ENCODE measurements at places on chromosomes 4 and X.

- no peak for DNase-seq
These were observed 34.3 kb downstream of the ATP10D start for GRCh38 chr4:47519239-47519883.

- DNase-seq, result no peak
These were observed 23.8 kb downstream of the SSX1 start for GRCh38 chrX:48278958-48279357.

- no peak for DNase-seq
These were observed 90.3 kb upstream of the TMEM150C start for GRCh38 chr4:82652062-82652461.

GRCh38 chr4:112031712-112032328 is 113.4 kb upstream of the FAM241A start:
- DNase-seq, result peak; percentile 76

GRCh38 chrX:7143076-7143475 is 4.4 kb upstream of the STS start:
- DNase-seq, result no peak

- DNase-seq, result no peak
These were observed 229.2 kb downstream of the RBMX2 start for GRCh38 chrX:130631011-130631410.

GRCh38 chr4:8392591-8393190 is 47.8 kb downstream of the ACOX3 start:
- no peak for DNase-seq

DNA sequence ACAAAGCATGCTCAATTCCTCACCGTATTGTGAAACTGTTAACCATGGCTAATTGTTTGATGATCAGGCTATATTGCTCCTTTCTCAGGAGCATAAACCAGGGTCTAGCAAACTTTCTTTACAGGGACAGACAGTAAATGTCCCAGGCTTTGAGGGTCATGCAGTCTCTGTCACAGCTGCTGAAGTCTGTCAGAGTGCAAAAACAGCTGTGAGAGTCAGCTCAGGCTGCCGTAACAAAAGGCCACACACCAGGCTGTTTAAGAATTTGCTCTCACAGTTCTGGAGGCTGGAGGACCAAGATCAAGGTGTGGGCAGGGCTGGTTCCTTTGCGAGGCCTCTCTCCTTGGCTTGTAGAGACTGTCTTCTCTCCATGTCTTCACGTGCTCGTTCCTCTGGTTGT is 75.6 kb downstream of the GPR143 start:
- no peak for DNase-seq

DNA sequence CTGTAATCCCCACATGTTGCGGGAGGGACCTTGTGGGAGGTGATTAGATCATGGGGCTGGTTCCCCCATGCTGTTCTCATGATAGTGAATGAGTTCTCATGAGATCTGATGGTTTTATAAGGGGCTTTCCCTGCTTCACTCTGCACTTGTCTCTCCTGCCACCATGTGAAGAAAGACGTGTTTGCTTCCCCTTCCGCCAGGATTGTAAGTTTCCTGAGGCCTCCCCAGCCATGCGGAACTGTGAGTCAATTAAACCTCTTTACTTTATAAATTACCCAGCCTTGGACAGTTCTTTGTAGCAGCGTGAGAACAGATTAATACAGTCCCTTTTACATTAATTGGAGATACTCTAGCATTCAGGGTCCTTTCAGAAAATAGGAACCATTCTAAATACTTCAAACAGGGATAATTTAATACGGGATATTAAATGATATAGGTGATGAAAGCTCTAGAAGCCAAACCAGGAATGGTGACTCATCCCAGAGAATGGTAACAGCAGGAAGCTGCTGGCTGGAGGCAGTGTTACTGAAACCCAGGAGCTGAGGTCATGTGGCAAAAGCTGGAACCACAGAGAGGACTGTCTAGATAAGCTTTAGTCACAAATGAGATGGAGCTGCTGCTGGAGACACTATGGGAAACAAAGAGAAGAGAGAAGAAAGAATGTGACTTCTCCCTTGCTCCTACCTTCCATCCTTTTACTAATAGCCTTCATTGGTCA is 57.3 kb downstream of the GSTCD start:
- DNase-seq, result no peak

DNA sequence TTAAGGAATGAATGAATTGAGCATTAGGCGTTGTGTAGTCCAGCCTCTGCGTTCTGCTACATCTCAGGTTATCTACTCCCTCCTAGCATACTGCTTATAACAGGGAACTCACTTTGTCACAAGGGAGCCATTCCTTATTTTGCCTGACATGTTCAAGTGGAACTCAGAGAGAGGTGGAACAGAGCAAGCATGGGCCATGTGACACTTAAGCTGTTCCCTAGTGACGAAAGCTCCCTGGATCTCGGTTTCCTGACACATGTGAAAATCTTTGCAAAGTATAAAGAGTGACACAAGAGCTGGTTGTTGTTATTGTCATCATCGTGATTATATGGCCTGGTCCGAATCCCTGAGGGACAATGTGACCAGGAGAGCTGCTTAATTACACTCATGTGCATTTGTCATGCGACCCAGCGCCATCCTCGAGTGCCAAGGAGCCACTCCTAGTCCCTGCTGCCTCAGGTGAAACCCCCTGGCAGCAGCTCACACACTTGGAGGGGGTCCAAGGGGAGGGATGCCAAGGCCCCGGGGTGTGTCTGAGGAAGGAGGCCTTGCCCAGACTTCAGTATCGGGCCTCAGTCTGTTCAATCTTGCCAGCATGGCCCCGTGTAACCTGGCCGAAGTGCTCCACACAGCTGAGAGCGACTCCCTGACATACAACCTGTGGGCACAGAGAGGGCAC is 98.5 kb upstream of the MAP3K15 start:
- no peak for DNase-seq

DNA sequence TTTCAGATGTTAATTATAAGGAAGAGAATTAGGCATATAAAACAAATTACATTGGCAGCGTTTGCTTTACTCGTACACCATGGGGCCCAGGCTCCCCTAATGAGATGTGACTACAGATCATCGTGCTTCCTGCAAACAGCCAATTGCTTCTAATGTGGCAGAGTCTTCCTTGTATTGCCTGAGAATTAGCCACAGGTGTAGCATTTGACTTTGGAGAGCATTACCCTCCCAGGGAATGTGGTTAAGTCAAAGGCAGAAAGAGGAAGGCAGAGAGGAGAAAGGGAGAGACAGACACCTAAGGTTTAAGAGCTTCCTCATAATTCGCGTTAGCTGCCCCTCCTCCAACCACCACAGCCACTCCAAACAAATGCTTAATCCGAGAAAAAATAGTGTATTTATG is 97.0 kb downstream of the MID1IP1 start:
- no peak for DNase-seq

DNA sequence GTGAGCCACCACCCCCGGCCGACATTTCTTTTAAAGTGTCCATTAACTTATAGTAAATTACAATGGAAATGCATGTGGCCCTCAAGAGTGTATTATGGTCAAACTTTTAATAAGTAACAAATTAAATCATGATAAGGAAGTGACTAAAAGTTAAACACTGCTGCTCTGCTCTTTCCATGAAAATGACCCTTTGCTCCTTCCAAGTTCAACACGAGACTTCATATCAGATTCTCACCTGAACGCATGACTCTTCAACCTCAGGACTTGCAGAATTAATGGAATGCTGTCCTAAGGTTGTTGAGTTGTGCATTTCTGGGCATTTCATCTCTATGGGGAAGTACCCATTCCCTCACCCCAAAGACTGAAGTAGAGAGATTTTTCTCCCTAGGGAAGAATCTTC is 27.1 kb downstream of the AWAT2 start:
- DNase-seq, result no peak

- DNase-seq, result no peak
These were observed 40.5 kb upstream of the OGT start for GRCh38 chrX:71492231-71493065.

DNA sequence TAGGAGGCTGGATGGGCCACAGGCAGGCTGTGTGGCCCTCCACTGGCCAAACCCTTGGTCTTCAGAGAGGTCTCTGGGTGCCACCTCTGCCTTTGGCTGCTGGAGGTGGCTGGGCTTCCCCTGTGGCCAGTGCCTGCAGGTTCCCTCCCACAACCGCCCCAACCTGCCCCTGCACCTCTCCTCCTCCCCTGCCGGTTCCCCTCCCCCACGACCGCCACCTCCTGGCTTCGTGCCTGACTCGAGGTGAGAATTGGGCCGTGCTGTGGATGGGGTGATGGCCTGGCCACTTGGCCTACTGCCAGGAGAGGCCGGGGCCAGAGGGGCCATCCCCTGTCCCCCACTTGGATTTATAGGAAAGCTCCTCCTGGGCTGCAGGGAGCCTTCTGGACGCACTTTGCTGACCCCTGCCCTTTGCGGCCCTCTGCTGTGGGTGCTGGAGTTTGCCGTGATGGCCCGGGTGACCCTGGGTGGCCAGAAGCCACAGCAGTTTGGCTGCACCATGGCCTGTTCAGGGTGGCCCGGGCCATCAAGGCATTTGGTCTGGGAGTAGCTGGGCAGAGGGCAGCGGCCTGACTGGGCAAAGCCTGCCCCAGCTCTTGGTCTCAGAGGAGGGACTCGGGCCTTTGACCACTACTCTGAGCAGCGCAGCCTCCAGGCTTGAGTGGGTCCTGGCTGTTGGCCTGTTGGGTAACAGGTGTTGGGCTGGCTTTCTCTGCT is 3.8 kb downstream of the NAT8L start:
- no peak for DNase-seq

DNA sequence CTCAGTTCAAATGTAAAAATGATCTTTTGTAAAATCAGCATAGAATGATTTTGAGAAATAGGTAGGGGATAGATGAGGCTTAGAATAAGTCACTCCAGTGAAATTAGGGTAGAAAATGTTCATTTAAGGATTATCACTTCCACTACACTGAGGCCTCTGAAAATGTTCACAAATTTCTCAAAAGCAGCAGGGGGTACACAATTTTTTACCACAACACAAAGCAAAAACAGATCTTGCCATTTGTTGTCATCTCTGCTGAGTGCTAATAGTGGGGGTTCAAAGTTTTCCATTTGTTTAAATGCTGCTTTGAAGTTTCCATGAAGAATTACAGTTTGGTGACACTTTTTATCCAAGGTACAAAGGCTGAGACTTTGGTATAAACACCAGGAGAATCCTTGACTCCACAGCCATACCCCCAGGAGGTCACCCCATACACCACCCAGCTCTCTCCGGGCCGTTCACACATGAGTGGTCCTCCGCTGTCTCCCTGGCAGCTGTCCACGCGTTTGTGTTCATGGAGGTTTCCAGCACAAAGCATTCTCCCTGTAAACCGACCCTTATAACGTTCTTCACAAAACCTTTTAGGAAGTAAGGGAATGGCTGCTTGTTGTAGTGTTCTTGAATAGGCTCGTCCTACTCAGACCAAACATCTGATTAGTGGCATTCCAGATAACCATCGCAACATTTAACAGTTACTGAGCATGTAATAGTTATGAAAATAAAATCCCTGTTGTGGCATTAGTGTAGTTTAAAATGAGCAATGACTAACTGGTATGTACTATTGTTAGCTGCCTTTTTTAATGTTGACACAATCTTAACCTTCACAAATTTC is 71.0 kb downstream of the PRSS12 start:
- peak; percentile 43 for DNase-seq

- DNase-seq, result peak; percentile 68
These were observed 833.9 kb upstream of the PRKX start for GRCh38 chrX:4547213-4547836.

DNA sequence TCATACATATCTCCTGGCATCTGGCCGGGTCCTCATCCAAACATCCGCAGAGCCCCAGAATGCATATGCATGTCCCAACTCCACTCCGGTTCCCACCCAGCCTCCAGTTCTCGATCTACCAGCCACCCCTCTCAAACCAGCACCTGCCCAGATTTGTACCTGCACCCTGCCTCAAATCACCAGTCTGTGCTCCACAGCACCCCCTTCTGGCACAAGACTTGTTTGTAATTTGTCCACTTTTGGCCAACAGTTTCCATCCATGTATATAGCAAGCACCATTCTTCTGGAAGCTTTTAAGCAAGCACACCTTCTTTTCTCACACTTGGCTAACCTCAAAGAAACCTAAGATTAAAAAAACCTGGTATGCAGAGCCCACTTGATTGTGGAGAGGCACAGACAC is 644.1 kb downstream of the MID1IP1 start:
- peak; percentile 48 for DNase-seq

DNA sequence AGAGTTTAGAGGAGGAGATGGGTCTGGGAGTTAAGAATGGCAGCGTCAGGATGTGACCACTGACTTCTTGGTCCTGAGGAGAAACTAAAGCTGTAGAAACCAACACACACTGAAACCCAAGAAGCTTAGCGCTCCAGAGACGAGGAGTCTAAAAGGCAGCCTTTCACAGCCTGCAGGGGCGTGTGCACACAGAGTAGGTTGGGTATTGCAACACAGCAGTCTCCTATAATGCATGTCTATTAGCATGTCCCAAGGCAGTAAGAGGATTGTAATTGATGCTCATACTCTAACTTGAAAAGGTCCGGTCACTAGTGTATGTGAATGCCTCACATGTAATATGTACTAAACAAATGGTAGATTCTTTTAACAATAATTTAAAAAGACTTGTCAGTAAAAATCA is 57.4 kb downstream of the PTTG2 start:
- DNase-seq, result no peak

GRCh38 chrX:74535408-74536151 is 78.8 kb downstream of the RLIM start:
- peak; percentile 69 for DNase-seq

- DNase-seq, result no peak
These were observed 16.1 kb upstream of the ATP8A1 start for GRCh38 chr4:42673082-42673425.

GRCh38 chrX:54357414-54358377 is at the start of gene WNK3:
TSS of gene WNK3 (minus strand) at chrX:54358046.
- DNase-seq, result peak; percentile 95

DNA sequence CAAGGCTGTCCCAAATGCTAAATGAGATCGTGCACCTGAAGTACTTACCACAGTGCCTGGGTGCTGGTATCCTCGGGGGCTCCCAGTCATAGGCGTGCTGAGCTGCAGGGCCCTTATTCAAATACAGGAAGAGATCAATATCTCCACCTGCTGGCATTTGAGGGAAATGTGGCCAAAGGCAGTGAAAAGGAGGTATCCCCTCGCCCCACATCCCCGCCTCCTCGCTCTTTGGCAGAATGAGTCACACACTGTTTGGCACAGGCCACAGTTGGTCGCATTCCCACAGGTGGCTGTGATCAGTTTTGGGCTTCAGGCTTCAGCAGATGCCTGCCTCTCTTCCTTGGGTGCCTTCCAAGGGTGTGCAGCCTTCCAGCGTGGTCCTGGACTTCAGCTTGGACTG is 28.4 kb downstream of the ZNF185 start:
- peak; percentile 59 for DNase-seq

DNA sequence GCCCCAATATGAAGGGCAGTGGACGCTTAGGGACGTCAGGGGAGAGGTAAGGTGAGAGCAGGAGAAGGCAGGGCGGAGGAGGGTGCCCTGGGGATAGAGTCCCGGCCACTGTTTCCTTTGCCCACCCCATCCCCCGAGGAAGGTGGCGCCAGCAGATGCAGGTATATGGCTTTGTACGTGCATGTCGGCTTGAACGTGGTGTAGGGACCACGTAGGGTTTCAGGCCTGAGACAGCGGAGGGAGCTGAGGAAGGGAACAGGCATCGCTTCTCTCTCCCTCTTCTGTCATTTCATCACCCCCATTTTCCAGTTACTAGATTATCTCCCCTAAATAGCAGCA is 97.9 kb downstream of the PHKA2 start:
- no peak for DNase-seq
